ENCODE measurements at places on chromosomes 3 and 15. TPM values are rescaled to one million over a fixed set of nuclear protein-coding genes. Genes with fewer than 3 reads are reported as not detected.

- no peak for DNase-seq
These were observed 55.7 kb downstream of the SRGAP3 start for GRCh38 chr3:9193633-9194195.

PIK3CA gene
- total RNA-seq, result 30.2 TPM

- DNase-seq, result no peak
These were observed 251.9 kb downstream of the CDIN1 start for GRCh38 chr15:36831125-36831903.

SRPRB gene
- 63.5 TPM for total RNA-seq

GRCh38 chr3:54079314-54079713 lies 43.0 kb upstream of the CACNA2D3 start:
- no peak for DNase-seq

DNA sequence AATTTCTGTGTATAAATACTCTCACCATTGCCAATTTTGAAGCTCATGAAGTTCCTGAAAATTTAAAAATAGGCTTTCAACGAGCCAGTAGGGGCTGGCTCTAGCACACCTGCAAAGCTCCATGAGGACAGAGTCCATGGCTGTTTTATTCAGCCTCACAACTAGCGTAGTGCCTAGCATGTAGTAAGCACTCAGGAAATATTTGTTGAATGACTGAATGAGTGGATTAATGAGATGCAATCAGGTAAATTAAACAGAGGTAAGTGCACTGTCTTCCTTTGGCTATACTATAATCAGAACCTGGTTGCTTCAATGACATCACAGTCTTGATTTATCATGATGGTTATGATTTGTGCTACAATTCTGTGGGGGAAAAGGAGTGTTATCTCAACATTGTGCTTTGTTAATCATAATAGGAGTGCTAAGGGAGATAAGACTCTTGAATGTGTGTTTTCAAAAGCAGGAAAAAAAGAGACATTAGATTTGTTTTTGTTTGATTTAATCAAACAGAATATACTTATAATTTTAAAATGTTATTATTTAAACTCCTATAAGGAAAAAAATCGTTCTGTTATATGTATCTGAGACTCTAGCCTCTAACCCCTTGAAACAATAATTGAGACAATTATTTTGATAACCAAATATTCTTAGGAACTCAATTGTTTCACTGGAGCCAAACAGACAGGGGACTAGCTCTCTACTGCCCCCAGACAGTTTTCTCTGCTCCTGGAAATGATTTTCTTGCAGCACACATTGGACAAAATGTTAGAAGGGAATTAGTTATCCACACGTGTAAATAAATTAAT lies 171.7 kb upstream of the ATP11B start:
- DNase-seq, result no peak

DNA sequence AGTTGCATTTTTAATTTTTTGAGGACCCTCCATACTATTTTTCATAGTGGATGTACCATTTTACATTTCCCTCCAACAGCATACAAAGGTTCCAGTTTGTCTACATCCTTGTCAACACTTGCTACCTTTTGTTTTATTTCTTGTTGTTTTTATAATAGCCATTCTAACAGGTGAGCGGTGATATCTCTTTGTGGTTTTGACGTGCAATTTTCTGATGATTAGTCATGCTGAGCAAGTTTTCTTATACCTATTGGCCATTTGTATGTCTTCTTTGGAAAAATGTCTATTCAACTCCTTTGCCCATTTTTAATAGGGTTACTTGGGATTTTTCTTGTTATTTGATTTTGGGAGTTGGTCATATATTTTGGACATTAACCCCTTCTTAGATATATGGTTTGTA lies 187.0 kb downstream of the CDIN1 start:
- DNase-seq, result no peak

- no peak for DNase-seq
These were observed 9.1 kb upstream of the RASGRF1 start for GRCh38 chr15:79099692-79100091.

- no peak for DNase-seq
These were observed 12.8 kb upstream of the MTMR10 start for GRCh38 chr15:31004220-31004733.

- peak; percentile 98 for DNase-seq
These were observed 23.1 kb downstream of the CDCP1 start for GRCh38 chr3:45123030-45123429.

DNA sequence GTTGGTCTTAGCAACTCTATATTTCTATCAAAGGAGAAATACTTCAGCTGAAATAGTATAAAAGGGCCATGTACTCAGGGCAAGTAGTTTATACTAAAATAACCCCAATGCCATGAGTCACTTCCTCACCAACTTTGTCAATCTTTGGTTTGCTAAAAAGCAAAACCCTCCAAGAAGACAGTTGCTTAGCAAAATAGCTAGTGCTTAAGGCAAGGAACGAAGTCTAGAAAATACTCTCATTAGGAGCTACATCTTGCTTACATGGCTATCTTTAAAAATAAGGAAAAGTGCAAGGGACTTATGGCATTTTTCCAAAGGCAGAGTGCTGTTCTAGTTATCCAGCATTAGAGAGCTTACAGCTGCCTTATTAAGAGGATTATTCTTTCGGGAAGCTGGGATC lies 28.4 kb downstream of the P3H2 start:
- DNase-seq, result peak; percentile 82

PAK6 gene
- total RNA-seq, result under 0.01 TPM

DNA sequence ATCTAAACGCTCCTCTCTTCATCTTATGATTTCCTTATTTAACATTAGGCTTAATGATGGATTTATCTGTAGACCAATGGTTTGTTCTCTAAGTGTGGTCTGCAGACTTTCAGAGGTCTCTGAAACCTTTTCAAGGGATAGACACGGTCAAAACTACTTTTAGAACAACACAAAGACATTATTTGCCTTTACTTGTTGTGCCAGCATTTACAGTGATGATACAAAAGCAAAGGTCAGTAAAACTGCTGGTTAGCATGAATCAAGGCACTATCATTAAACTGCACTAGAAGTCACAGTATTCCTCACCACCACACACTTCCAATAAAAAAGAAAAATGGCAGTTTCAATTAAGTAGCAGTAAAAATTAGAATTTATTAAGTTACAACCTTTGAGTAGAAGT lies 24.4 kb upstream of the IGDCC4 start:
- no peak for DNase-seq

CLRN1 gene
- total RNA-seq, result not detected

NR1I2 gene
- total RNA-seq, result under 0.01 TPM

DNA sequence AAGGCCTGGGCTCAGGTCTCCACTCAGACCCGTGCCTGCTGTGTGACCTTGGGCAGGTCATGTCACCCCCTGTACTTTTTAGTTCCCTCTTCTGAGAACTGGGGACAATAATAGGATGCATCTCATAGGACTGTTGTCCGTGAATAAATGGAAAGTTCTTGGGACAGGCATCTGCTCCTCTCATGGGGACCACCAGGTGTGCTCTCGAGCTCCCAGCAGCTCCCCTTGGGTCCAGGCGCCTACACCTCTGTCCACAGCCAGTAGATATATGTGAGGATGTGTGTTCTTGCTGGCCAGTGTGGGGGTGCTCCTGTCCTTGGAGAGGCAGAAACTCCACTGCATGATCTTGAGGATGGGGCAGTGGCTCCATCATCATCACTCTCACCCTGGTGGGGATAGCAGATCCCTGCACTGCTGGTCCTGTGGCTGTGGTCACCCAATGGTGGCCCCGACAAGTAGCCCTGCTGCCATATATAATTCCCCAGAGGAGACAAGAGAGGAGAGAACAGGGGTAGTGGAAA lies 257.6 kb upstream of the TLE3 start:
- no peak for DNase-seq

GRCh38 chr3:103906304-103906703 lies 1460.4 kb upstream of the ALCAM start:
- no peak for DNase-seq

SMCO1 gene
- total RNA-seq, result under 0.01 TPM

GRCh38 chr3:58387650-58388546 lies 45.7 kb downstream of the PDHB start:
- DNase-seq, result peak; percentile 33

DNA sequence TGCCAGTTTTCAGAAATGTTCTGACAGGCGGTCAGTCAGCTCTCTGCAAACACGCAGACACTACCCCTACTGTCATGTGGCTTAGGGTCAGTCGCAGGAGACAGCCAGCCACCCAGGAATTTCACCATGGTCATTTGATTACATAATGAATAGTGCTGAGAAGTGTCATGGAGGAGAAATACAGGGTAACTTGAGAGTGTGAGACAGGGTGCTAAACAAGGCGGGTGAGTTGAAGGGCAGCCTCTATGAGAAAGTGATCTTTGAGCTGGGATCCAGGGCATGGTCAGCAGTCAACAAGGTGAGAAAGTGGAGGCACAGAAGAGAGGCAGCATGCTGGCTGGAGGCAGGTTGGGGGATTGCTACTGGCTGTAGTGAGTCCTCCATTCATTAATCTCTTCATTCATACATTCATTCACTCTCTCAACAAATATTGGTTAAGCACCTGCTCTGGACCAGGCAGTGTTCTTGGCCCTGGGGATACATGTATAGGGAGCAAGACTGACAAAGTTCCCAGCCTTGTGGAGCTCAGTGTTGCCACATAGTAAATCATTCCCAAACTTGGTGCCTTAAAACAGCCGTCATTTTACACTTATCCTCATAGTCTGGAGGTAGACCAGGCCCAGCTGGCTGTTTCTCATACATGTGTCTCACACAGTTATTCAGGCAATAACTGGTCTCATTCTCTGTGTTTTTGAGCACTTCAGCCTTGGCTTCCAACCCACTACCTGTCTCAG lies 14.8 kb downstream of the PXYLP1 start:
- DNase-seq, result no peak

- peak; percentile 2 for DNase-seq
These were observed 792.6 kb downstream of the NAALADL2 start for GRCh38 chr3:175651716-175652115.

- DNase-seq, result no peak
These were observed 6.4 kb upstream of the STRA6 start for GRCh38 chr15:74208901-74209559.

- no peak for DNase-seq
These were observed 181.6 kb upstream of the SOX14 start for GRCh38 chr3:137582484-137582883.

LRRK1 gene
- total RNA-seq, result 11.6 TPM
